CD4-positive, alpha-beta T cell treated with Interleukin-6 for 4 hours (primary cell): ENCODE measurements at places on chromosomes 2 and 18.

GRCh38 chr2:128682266-128682665 is 363.6 kb upstream of the HS6ST1 start:
- no peak for DNase-seq

DNA sequence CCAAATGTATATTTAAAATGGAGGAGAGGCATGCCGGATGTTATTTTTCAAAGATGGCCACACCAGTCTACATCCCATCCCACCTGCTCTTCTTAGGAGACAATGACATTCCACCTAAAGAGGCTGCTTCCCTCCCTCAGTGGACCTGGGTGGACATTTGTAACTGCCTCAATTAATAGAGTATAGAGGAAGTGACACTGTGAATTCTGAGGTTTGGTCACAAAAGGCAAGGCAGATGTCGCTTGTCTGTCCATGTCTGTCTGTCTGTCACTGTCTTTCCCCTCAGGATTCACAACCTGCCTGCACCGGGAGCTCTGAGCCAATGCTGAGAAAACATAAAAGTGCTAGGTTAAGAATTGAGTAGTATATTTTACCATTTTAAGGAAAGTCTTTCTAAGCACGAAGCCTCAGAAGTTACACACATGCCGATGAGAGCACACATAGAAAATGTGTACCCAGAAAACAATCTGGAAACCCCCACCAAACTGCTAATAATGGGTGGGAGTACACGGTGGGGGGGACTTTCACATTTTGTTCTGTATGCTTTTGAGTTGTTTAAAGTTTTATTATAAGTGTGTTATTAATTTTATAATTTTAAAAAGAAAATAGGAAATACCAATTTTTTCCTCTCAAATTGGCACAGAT is 21.0 kb downstream of the MIB1 start:
- DNase-seq: no peak

- DNase-seq: no peak
Measured at GRCh38 chr2:187959821-187960220, 331.9 kb upstream of the GULP1 start.

DNA sequence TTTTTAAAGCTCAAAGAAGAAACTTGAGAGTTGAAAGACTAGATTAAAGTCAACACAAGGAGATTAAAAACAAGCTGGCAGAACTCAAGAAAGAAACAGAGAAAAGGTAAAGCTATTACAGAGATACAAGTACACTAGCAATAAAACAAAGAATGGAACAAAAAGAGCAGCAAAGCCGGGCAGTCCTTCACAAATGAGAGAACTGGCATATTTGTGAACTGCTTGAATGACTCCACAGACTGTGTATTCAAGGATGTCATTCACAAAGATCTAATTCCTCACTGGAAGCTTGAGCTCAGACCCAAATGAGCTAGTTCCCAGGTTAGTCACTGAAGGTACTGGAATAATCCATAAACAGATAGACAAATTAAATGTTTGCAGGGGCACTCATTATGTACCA is 318.0 kb downstream of the MYCN start:
- DNase-seq: no peak

GRCh38 chr2:29006092-29006979 is 25.2 kb downstream of the TOGARAM2 start:
- no peak for DNase-seq
